Right kidney (tissue), 9 donors: ENCODE measurements at places on chromosomes 4 and X.

DNA sequence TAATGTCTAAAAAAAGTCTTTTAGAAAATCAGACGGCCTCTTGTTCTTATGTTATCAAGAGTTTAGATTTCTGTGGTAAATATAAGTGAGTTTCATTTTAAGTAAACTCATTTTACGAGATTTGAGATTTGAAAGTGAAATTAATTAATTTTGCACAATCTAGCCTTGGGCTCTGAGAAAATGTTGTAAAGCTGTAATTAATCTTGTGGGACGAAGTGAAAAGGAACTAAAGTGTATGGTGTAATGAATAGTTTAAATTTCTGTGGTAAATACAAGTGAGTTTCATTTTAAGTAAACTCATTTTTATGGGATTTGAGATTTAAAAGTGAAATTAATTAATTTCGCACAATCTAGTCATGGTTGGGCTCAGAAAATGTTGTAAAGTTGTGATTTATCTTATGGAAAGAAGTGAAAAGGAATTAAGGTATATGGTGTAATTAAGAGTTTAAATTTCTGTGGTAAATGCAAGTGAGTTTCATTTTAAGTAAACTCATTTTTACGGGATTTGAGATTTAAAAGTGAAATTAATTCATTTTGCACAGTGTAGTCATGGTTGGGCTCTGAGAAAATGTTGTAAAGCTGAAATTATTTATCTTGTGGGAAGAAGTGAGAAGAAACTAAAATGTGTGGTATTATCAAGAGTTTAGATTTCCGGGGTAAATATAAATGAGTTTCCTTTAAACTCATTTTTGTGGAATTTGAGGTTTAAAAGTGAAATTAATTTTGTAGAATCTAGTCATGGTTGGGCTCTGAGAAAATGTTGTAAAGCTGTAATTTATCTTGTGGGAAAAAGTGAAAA is 1.6 kb downstream of the SCML1 start:
- no peak for DNase-seq

GRCh38 chr4:2930135-2930757 is 33.0 kb downstream of the NOP14 start:
- no peak for DNase-seq

- peak; percentile 73 for DNase-seq
These were observed 1.8 kb downstream of the DKK2 start for GRCh38 chr4:107034091-107034995.

DNA sequence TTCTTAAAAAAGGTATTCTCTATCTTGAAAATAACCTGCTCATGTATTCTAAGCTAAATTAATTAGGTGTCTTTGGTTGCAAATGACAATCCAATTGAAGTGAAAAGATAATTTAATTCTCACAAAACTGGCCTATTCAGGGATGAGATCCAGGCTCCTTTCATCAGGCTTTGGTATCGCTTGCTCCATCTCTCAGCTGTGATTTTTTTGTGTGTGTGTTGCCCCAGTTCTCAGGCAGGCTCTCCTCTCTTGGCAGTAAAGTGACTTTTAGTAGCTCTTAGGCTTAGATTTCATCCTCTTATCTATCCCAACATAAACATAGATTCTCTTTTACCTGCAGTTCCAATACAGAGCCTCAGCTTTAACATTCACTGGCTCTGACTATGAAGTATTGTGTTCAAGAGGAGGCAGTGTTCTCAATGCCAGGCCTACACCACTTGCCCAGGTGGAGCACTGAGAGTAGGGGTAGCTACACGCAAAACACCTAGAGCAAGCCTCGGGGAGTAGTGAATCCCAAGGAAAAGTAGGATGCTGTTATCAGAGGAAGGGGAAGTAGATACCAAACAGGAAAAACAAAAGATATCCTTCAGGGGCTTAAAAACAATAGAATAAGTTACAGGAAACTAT is 392.4 kb upstream of the ATOH1 start:
- DNase-seq: no peak

GRCh38 chr4:99821918-99822503 is 5.4 kb downstream of the DAPP1 start:
- no peak for DNase-seq

GRCh38 chr4:108346818-108347210 is 178.1 kb upstream of the LEF1 start:
- DNase-seq: no peak

GRCh38 chrX:52352551-52352950 is 16.3 kb upstream of the XAGE2 start:
- DNase-seq: no peak

DNA sequence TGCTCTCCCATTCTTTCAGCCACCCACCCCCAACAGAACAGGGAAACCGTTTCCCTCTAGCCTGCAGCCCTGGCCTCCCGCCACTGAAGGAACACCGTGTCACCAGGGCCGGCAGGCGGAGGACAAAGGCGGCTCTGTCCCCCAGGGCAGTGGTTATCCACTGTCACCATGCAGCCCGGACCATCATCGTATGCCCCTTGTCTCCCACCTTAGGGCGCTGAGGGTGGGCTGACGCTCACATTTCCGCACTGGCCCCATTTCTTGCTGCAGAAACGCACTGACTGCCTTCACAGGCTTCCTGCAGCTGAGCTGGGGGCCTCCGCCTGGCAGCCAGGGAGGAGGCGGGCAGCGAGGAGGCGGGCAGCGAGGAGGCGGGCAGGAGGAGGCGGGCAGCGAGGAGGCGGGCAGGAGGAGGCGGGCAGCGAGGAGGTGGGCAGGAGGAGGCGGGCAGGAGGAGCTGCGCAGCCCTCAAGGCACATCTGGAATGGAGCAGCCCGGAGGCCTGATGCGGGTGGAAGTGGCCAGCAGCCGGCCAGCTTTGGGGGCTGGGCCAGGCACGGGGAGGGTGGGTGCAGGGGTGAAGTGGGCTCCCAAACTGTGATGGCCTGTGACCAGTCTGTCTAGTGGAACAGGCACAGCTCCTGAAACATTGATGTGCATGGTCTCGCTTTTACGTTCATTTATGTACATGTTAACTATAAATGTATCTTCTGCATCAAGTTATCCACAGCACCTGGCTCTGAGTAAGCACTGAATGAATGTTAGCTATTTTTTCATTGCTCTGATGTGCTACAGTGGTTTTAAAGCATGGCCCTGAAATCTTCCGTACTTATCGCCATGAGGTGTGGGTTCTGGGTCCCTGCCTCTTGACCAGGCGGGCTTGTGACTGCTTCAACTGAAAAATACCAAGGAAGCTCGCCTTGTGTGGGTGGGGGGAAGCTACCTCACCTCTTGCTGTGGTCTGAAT is 20.6 kb upstream of the KIAA0232 start:
- DNase-seq: no peak
